ENCODE measurements at places on chromosomes 5 and 9.

DNA sequence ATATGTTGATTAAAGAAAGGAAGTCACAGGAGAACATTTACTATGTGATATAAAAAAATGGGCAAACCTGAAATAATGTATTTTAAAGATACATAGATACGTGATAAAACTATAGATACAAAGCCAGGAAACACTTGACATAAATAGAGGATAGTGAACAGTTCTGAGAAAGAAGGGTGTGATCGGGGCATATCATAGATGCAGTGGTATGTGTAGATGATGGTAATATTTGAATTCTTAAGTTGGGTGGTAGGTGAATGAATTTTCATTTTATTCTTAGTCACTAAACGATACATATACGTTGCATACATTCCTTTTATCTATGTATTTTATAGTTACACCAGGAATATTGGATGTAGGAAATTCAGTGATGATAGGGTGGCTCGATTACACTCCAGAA is 138.7 kb upstream of the ARRDC3 start:
- DNase-seq = no peak

DNA sequence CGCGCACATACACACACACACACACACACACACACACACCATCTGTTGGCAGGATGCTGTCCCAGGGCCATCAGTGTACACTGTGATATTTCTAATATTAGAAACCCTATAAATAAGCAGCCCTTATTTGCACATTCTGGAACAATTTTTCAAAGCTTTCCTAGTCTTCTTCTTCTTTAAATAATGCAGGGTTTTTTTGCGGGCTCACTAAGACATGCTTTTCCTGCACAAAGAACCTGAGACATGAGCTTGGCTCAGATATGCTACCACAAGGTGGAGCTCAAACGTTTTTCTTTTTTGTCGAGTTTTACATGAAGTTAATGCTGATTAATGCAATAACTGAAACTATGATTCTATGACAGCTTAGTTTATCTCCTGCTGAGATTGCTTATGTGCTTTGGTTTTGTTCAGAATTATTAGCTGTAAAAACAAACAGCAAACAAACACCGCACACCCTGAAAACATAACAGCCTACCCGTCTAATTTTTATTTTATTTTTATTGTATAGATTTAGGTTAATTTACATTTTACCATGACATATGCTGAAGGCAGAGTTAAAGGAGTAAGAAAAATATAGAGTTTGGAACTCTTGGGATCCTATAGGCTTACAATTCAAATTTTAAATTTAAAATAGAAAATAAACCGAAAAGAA is 95.8 kb downstream of the ALDH1A1 start:
- peak; percentile 63 for DNase-seq

DNA sequence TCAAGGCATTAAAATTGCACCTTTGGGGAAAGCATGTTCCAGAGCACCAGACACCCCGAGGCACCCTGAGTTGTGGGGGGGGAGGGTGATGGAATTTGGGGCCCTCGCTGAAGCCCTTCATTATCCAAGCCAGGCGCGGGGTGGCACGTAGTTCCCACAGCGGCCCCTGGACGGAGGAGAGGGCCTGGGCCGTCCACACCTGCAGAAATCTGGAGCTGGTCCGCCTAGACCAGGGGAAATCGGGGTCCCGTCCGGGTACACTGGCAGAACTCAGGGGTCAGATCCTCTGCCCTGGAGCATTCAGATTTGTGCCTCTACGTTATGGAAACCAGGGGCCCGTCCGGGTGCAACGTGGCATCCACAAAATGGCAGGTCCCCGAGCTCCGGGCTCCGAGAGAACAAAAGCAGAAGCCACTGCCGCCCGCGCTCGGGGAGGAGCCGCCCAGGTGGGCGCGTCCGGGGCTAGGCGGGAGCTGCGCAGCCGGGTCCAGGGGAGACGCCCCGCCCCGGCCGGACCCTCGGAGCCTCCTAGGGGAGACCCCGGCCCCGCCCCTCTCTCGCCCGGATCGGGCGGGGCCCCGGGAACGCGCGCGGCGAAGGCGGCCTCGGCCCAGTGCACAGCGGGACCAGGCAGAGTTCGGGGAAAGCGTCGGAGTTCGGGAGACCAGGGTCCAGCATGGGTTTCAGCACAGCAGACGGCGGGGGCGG is at the start of gene PLEKHG4B:
Gene PLEKHG4B (plus strand): TSS at position 613 of the 708 bp plus-strand sequence. CDS start 64 bp downstream, at position 677.
- DNase-seq = no peak

DNA sequence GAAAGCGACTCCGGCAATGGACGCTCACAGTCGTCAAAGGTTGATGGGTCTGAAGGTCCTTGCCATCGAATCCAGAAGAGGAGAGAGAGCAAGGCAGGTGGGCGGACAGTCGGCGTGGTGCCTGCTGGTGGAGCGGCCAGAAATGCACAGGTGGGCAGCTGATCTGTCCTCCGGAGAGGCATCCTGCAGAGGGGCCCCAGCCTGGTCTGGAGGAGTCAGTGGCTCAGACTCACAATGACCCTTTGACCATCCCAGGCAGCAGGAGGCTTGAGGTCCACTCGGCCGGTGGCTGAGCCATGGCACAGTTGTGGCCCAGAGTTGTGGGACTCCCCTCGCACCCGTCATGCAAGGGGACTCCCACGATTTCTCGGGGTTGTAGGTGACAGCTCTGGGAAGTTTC is 34.4 kb upstream of the FCN2 start:
- no peak for DNase-seq

GRCh38 chr9:125646621-125647100 is 60.3 kb downstream of the MAPKAP1 start:
- no peak for DNase-seq

GRCh38 chr5:128870373-128870772 is 94.9 kb upstream of the SLC27A6 start:
- DNase-seq = no peak

DNA sequence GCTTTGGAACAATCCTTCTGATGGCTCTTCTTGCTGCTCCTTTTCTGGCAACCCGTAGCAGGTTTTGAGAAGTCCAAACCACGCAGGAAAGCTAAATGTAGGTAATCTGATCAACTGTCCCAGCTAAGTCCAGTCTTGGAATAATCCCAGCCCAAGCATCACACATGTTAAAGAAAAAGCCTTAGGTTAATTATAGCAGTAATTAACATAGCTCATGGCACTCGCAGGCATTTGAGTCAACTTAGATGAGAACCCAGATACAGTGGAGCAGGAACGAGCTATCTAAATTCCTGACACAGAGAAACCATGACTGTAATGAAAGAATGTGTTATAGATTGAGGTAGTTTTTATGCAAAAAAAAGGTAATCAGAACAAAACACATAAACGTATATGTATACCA is 844.8 kb downstream of the CDH9 start:
- no peak for DNase-seq

DNA sequence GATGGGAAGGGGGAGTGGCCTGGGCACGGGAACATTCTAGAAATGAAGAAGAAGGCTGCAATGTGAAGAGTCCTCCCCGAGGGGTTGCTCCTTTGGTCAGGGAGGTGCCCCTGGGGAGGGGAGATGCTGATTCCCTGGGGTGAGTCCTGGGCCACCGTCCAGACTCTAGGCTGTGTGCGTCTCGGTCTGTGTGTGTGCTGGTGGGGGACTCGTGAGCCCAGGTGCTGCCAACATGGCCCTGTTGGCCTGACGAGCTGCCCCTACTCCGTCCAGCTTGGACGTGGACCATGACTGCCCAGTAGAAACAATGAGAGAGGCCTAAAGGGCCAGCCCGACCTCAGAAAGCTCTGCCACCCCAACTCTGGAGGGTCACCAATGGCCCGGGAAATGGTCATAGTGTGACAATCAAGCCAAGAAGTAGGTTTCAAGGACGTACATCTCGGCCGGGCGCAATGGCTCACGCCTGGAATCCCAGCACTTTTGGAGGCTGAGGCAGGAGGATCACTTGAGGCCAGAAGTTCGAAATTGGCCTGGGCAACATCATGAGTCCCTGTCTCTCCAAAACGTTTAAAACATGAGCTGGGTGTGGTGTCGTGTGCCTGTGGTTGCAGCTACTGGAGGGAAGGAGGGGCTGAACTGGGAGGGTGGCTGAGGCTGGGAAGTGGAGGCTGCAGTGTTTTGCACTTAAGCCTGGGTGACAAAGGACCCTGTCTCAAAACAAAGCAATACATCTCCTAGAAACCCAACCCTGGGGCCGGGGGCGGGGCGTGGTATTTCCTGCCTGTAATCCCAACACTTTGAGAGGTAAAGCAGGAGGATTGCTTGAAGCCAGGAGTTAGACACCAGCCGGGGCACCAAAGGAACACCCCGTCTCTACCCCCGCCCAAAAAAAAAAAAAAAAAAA is 17.0 kb downstream of the LHX3 start:
- DNase-seq = no peak

GRCh38 chr5:66329078-66329477 is 185.0 kb downstream of the SREK1 start:
- no peak for DNase-seq

- DNase-seq = no peak
These were observed 1092.0 kb downstream of the MAT2B start for GRCh38 chr5:164597293-164597900.

DNA sequence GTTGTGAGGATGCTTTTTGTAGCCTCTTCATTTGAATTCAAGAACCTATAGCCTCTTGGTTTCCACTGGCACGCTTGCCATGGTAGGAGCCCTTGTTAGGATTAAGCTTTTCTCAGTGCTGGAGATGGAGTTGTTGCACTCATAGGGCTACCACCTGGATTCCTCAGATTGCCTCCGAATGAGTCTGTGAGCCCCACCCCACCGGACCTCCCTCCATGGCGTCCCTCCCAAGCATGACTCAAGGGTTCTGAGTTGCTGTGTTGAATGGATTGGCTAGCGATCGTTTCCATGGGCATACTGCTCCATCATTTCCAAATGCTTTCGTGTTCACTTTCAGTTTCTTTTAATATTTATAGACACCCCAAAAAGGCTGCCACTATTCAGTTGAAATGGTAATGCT is 69.9 kb downstream of the DAPK1 start:
- peak; percentile 55 for DNase-seq

DNA sequence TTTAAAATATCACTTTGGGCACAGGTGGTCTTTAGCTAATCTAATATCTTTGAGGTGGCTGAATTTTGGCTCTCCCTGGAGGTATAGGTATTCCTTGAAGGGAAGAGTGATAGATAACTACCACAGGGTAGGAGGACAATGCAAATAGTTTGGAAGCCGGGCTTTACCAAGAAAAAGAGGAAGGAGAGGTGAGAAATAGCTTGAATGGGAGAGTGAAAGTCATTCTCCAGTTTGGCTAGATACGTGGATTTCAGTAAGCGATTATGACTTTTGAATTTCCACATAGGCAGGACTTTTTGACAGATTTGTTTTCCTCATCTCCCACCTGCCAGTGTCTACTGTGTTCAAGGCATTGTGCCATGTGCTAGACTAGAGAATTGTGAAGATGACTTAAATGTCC is 45.5 kb downstream of the RASA1 start:
- no peak for DNase-seq

GRCh38 chr5:8053270-8053669 is 184.3 kb downstream of the MTRR start:
- DNase-seq = no peak

DNA sequence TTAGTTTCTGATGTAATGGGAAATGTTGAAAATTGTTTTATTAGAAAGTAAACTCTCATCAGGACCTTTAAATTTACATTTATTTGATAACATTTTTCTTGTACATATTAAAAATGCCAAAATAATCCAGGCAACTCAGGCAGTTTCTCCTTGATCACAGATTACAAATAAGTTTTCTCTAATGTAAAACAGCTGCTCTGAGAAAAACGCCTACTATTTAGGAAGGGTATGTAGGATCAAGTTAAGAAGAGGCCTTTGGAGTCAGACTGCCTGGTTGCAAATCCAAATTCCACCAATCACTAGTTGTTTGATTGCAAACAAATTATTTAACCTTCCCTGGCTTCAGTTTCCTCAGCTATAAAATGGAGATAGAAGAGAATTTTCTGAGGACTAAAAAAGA is 610.8 kb downstream of the PDE4D start:
- DNase-seq = no peak

GRCh38 chr9:12784461-12785259 is 9.8 kb downstream of the LURAP1L start:
- DNase-seq = peak; percentile 60

GRCh38 chr5:175895686-175896102 is 24.3 kb downstream of the CPLX2 start:
- DNase-seq = no peak

DNA sequence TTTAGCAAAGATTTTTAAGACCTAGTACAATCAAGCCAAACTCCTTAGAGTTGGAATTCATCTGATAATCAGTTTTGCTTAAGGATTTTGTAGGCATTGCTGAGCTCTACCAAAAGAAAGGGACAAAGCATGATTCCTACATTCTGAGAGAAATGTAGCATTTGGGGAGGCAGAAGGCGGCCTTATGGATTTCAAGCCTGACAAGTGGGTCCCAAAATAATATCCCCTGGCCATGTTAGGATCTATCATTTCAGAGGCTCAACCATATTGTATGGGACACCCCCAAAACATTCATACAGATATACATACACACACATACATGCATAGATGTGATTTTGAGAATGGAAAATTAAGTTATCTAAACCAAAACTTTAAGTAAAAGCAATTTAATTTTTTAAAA is 257.8 kb upstream of the VLDLR start:
- no peak for DNase-seq

GRCh38 chr9:114551750-114552685 is 35.6 kb upstream of the ATP6V1G1 start:
- peak; percentile 91 for DNase-seq

DNA sequence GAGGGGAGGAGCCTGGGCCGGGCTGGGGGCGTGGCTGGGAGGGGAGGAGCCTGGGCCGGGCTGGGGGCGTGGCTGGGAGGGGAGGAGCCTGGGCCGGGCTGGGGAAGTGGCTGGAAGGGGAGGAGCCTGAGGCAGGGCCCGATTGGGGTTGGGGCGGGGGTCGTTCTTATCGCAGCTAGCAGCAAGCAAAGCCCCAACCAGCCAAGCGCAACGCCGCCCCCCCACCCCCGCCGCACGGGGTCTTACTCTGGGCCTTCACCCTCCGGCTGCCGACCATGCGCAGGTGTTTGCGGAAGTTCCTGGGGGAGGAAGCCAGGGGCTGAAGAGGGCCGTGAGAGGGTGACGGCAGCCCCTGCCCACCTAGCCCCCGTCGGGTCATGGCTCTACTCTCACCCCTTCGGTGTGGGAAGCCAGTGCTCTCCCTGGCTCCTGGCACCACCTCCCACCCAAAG is 5.0 kb downstream of the NSMF start:
- no peak for DNase-seq

- DNase-seq = no peak
These were observed 33.3 kb downstream of the FGF1 start for GRCh38 chr5:142652563-142652962.

GRCh38 chr5:136035837-136036236 is 7.0 kb downstream of the TGFBI start:
- no peak for DNase-seq

- no peak for DNase-seq
These were observed 40.3 kb upstream of the BARHL1 start for GRCh38 chr9:132541870-132542830.

- no peak for DNase-seq
These were observed 86.3 kb upstream of the PHYKPL start for GRCh38 chr5:178318893-178319292.

DNA sequence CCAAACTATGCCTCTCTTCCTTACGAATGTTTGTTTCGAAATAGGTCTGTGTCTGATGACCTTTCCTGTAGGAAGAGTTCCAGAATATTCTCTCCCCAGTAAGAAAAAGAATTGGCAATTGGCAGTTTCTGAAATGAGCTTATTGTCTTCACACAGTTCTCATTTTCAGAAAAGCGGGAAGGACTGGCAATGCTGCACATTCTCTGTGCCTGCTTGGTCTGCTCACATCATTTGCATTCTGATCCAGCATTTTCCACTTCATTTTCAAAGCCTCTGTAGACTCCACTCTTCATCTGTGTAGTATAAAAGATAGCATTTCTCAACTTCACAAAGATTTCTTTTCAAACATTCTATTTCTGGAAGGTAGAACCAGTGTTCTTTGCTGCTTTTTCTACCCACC is 120.6 kb upstream of the CCDC112 start:
- no peak for DNase-seq

Measured in AG08396 (cell line).